Stimulated activated CD8-positive, alpha-beta memory T cell treated with anti-CD3 and anti-CD28 coated beads, Interleukin-7, amount 100 ng/mL, for 1 hour (primary cell): ENCODE measurements at places on chromosomes 3 and 15.

- DNase-seq = no peak
Measured at GRCh38 chr3:114857299-114857701, 289.8 kb downstream of the ZBTB20 start.

DNA sequence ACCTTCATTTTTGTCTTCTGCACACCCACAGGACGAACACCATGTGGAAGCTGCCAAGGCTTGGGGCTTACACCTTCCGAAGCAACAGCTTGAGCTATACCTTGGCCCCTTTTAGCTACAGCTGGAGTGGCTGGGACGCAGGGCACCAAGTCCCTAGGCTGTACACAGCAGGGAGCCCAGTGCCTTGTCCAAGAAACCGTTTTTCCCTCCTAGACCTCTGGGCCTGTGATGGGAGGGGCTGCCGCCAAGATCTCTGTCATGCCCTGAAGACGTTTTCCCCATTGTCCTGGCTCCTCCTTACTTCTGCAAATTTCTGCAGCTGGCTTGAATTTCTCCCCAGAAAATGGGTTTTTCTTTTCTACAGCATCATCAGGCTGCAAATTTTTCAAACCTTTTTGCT, 7.8 kb downstream of the CNTN4 start:
- no peak for DNase-seq

- DNase-seq = peak; percentile 87
Measured at GRCh38 chr15:84600687-84601554, at the start of gene ZSCAN2. Gene ZSCAN2 (plus strand): TSS chr15:84601009. CDS start chr15:84603928, 2,919 bp downstream.

- DNase-seq = no peak
Measured at GRCh38 chr3:65742914-65743313, 295.8 kb downstream of the MAGI1 start.

GRCh38 chr3:23000371-23000770, 202.8 kb upstream of the UBE2E2 start:
- DNase-seq = no peak

DNA sequence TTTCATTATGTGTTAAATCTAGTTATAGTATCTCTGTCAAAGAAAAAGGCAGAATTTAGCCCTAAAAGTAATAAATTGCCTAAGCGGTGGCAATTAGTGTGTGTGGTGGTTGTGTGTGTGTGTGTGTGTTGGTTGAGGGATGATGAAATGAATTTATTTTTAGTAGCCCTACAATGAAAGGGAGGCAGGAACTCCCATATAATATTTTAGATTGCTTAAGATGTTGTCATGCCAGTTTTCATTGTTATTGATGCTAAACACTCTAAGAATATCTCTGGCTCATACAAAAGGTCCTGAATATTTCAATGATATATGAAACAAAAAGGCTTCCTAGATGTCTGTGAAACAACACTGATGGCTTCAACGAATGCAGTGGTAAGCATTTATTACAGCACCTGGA, 140.6 kb upstream of the TBC1D5 start:
- DNase-seq = no peak

DNA sequence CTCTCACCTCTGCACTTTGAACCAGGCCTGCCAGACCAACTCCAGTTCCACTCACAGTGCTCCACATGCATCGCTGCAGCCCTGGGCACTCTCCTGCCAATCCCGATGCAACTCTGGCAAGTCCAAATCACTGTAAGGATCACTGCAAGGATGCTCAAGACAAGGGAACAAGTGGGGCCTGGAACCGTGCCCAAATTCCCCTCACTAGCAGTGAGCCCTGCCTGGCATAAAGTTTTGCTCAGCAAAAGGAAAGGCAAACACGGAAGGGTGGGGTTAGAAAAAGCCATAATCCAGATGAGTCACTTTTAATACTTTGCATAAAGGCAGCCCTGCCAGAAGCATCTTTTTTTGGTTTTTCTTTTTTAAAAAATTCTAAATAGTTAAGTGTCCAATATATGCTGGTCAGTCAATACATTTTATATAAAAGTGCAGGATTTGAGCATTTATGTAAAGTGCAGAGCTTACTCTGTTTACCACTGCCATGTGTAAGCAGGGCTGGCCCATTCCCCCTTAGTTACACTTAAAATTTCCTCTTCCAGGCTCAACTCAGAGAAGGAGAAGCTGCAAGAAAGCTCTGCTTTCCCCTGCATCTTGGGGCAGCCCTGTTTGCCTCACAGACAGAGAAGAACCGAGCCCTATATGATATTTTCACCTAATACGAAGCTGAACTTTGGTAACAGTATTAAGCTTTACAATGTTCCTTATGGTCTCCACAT, 102.2 kb downstream of the CD47 start:
- no peak for DNase-seq

DNA sequence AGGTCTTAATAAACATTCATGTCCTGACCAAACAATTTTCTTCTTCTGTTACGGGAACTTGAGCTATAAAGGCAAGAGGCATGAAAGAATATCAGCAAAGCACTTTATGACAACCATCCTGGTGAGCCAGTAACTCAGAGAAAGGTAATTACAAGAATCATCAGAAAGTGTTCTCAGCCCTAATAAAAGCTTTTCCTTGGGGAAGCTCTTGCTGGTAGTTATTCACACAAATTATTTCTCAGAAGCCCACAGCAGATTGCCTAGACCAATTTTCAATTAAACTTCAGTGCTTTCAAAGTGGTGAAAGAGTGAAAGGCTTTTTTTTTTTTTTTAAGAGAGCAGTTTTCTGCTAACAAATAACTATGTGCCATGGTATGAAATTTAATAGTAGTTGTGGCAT, 60.9 kb upstream of the PEX5L start:
- DNase-seq = no peak

DNA sequence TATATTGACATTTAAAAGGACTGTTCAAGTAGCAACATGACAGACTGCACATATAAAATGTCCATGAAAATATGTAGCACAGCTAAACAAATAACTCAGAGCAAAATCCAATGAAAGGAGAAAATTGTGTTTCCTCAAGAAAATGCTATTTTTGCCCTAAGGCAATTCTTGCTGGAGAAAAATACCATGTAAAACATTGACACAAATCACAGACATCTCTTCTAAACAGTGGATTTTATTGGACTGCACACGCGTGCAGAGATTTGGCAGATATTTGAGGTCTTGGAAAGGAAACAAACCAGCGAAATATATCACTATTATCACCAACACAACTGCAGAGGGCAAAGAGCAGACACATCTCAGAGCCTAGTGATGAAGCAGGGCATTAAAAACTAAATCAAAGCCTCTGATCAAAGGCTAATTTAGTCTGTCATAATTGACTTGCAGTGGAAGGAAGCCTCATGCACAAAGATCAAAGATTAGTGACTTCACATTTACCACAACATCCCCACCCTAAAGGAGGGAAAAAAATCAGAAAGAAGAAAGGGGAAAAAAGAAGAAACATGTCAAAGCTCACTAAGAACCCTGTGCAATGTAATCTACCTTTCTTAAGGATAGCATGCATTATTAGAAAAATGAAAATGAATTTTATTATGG, 52.4 kb downstream of the CHL1 start:
- DNase-seq = no peak

DNA sequence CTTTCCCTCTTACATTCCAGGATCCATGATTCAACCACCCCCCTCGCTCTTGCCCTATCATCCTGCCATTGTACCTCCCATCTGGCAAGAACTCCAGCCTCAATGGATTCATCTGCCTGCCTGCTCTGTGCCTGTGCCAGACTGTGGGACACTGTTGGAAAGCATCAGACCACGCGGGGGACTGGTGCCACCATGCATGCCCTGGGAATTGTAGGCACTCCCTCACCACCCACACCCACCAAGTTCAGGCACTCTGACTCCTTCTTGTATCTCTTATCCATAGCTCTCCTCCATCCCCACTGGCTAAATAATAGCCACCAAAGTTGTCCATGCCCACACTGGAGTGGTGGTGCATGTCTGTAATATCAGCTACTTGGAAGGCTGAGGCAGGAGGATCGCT, 143.8 kb downstream of the TPRA1 start:
- no peak for DNase-seq

DNA sequence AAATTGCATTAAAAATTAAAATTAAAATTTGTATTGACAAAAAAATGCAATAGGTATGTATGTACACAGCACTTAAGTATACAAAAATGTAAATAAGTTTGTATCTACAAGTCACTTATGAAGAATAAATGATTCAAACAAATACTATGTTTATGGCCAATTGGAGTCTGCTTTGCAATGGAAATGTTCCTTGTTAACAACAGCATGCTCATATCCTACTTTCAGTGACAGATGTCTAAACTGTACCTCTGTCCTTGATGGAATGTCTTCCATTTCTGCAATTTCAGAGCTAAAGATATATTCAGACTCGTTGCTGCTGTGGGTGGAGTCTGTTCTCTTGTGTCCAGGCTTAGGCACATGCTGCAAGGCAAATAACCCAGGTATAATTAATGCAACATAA, 64.1 kb upstream of the MYO5C start:
- no peak for DNase-seq

DNA sequence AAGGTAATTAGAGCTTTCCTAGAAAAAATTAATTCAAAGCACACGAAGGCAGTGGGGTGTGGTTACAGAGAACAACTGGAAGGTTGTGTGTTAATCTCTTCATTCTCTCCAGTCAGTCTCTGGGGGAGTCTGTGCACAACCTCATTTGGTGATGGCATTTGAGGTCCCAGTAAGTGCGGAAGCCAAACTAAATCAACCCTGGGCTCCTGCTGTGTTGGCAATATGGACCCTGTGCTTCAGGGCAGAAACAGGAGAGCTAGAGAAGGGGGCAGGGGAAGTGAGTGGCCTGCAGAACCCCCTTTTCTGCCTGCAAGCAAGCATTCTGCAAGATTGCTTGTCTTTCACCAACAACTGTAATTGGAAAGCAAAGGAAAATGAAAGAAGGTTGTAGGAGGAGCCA, 195.9 kb upstream of the ST8SIA2 start:
- no peak for DNase-seq

- no peak for DNase-seq
Measured at GRCh38 chr3:129554356-129555152, 11.6 kb downstream of the H1-8 start.

- no peak for DNase-seq
Measured at GRCh38 chr3:162945626-162946025, 1449.0 kb downstream of the OTOL1 start.

DNA sequence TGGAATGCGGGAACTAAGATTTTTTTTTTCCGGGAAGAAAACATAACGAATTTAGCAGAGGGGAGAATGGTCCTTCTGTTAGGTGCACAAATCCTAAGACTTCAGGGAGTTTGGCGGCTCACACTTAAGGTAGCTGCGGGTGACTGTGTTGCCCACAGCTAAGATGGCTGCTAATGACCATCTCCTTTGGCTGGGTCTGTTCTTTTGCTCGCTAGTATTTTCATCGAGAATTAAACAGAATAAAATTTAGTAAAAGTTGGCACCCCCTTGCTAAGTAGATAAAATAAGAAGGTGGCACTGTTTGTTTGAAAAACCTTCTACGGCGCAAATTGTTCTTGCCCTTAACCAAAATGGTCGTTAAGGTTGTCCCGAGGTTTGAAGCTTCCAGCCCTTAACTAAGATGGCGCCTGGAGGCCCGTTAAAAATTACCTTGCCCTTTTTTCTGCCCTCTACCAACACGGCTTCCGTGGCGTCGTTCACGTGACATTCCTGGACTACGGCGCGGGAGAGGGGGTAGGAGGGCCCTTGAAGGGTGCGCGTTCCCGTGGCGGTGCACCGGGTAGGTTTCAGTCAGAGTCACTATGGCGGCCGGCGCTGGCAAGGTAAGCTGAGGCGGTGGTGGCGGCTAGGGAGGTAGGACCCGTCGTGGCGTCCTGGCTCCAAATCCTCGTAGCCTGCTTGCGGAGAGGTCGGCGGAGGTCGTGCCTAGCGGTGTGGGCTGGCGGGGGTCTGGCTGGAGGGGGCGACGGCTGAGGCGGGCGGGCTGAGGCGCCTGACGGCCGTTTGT, at the start of gene SLMAP:
SLMAP (plus strand) TSS at position 569 of the 787 bp plus-strand sequence. CDS start 1,343 bp downstream, outside the sequence.
- DNase-seq = peak; percentile 91

DNA sequence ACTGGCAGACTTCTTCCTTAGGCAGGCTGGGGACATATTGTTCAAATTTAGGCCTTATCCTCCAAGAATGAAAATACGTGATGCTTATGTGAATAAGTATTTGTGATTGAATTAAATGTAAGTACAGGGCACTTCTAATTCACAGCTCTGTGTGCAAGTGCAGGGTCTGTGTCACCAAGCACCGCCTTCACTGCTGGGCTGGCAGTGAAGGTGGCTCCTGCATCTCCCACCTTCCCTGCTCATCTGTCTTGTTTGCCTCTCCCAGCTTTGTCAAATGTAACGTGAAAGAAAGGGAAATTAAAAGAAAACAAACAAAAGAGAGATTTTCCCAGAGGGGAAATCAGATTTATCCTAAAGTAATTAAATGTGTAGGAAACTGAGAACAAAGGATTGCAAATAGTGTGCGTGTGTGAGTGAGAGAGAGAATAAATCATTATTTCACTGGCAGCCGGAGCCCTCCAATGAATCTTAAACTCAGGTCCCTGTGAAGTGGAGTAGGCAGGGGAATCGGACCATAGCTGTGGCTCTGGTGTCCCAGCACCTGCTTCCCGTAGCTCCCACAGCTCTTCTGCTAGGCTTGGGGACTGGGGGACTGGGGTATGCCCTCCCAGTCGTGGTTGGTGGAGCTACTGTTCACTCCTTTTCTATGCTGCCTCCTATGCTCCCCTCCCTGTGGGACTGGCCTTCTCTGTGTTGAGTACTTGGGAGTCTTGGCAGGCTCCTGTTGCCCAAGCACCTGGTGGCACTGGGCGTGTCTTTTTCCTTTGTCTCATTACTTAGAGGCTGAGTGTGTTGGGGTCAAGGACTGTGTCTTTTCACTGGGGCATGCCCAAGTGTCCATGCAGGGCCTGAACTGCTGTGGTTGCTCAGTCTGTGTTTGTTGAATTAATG, 222.2 kb downstream of the EPHB1 start:
- DNase-seq = no peak

DNA sequence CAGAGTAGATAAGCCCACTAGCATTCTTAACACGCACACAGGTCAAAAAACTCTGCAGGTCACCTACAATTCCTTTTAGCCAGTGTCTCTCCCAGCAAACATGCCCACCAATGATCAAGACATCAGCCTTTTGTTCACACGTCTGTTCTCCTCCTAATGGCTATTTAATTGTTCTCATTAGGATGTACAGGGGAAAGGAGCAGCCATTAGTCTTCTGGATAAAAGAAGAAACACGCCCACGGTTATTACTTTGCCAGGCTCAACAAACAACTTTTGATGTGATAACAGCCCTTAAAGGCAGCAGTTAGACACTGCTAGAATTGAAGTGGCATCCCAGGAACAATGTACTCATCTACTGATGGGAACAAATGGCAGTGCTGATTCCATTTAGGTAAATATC, 108.8 kb downstream of the NTRK3 start:
- DNase-seq = no peak

DNA sequence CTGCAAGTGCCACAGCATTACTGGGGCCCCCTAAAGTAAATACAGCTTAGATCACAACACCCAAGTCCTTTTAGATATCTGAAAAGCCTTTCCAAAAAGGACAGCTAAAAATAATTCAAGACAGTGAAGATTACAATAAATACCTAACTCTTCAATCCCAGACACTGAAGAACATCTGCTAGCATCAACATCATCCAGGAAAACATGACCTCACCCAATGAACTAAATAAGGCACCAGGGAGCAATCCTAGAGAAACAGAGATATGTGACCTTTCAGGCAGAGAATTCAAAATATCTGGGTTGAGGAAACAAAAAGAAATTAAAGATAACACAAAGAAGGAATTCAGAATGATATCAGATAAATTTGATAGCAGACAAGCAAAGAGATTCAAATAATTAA, 71.7 kb upstream of the TTC14 start:
- DNase-seq = no peak

- DNase-seq = no peak
Measured at GRCh38 chr3:39105687-39106063, 1.8 kb downstream of the GORASP1 start.

- no peak for DNase-seq
Measured at GRCh38 chr15:62240121-62241096, 75.3 kb upstream of the C2CD4B start.
